ENCODE measurements at places on chromosomes 1 and 21. TPM values are rescaled to one million over a fixed set of nuclear protein-coding genes. Genes with fewer than 3 reads are reported as not detected.

DNA sequence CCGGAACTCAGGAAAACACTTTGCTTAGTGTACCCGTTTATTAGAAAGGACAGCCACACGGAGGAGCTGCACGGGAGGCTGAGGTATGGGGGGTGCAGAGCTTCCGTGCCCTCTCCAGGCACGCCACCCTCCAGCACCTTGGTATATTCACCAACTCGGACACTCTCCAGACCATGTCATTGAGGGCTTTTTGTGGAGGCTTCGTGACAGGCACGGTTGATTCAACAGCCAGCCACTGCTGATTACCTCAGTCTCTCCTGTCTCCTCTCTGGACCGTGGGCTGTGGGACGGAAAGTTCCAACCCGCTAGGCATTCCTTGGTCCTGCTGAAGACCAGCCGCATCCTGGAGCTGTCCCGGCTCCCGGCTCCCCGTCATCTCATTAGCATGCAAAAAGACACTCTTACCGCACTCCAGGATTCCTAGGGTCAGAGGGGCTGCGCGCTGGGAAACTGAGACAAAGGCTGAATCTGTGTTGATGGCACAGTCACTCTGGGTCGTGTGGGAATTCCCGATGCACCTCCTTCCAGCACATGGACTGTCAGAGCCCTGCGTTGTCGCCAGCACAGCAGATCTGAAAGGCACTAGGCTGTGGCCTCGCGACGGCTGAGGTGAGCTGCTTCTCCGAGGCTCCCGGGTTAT lies 65.6 kb downstream of the PRKCZ start:
- DNase-seq = no peak

DNA sequence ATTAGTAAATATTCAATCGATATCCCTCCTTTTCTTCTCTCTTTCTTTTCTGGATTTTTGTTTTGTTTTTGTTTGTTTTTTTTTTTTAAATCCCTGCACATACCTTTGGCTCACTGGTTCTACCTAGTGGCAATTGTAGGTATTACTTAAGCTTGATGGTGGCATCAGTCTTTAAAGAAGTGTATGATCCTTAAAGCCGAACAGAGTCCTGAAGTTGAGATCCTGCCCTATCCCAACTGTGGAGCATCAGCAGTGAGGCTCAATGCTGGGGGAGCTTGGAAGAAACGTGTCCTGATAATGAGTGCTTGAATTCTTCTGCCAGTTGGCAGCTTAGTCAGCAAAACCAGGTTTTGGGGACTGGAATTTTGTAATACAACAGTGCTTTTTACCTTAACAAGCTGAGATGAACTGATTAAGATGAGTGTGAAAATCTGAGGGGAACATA lies 60.8 kb downstream of the FASLG start:
- peak; percentile 57 for DNase-seq

GRCh38 chr1:59638231-59638711 lies 176.5 kb upstream of the HOOK1 start:
- DNase-seq = peak; percentile 80

DNA sequence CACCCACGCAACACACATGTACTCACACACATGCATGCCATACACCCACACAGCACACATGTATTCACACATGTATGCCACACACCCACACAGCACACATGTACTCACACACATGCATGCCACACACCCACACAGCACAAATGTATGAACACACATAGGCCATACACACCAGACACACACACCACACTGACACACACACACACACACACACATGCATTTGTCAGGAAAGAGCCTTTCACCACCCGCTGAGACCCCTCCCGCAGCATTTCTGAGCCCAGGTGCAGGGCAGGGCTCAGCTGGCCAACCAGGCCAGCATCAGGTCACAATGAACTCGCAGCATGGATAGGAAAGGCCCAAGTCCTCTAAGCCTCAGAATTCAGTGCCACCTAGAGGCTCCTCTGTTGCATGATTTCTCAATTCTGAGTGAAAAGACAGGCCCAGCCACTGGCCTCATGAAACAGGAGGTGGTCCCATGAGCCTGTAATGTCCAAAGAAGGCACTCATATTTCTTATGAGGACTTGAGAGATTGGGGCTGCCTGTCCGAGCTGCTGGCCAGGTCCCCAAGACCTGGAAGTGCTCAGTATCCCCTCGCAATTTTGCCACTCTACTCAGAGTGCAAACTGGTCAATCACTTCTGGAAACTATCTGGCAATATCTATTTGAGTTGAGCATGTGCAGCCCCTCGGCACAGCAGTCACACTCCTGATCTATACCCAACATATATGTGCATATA lies 57.3 kb downstream of the PSMG1 start:
- peak; percentile 69 for DNase-seq

ZNF281 gene
- total RNA-seq = 38.0 TPM

DNA sequence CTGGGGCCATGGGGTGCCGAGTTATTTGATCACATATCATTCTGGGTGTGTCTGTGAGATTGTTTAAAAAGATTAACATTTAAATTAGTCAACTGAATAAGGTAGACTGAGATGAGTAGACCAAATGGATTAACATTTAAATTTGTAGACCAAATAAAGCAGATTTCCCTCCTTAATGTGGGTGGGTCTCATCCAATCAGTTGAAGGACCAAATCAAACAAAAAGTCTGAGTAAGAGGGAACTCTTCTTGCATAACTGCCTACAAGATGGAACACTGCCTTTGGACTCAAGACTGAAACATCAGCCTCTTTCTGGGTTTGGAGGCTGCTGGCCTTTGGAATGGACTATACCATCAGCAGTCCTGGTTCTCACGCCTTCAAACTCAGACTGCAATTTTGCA lies 17.0 kb upstream of the SNX7 start:
- DNase-seq = no peak

- no peak for DNase-seq
Observed at GRCh38 chr1:208131621-208132286, 112.4 kb downstream of the PLXNA2 start.

DNA sequence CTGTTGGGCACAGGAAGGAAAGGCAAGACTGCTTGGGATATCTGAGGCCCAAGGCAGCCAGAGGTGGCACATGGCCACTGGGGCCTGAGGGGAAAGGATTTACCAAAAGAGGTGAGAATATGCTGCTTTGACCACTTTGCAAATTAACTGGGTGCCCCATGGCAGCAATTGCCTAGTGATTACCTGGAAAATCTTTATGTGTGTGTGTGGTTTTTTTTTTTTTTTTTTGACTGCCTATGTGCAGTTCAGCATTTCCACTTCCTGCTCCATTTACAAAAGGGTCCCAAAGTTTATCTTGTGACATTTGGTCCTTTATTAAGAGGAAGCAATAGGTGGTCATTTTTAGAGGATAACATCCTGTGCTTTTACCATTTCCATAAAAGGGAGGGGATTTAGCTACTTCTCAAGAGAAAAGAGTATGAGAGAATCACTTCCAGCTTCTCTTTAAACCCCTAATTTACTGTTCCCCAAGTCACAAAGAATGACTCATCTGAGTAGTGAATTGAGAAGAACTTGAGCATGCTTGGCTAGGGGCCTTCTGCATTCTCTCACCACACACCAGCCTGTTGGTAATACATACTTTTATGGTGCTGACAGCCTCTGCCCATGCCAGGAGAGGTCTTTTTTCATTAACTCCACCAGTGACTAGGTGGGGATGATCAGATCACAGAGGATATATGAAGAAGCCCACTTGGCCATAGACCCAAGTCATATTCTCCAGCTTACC lies 52.1 kb downstream of the SYDE2 start:
- DNase-seq = peak; percentile 72

DNA sequence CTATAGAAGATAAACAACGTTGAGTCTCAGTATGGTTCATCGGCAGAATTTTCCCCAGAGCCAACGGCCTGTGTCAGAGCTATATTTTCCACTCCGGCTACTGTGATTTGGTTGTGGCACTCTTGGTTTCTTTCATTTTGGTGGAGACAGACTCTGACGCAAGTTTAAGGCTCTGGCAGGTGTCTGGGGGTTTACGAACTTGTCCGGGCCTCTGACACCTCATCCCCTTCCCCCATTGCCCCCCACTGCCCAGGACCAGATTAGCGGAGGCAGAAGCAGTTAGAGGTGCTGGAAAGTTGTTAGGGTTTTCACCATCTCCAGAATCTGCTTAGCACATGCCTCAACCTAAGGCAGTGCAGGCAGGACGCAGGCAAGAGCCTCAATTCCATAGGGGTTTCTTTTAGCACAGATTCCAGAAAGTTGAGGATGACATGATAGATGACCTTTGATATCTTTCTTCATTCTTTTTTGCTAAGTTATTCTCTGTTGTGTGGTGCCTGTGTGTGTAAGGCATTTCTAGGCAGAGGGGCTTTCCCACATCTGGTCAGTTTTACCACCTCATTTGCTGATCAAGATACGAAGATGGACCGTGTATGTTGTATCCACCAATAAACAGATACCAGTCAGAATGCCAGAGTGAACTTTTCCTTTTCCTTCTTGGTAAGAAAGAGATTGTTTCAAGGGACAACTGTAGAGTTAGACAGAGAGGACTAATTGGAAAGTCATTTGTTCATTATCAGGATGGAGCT lies 18.4 kb upstream of the IL10 start:
- DNase-seq = no peak

GRCh38 chr1:24906760-24907490 lies 23.2 kb downstream of the RUNX3 start:
- DNase-seq = no peak

GRCh38 chr1:176559474-176559873 lies 96.5 kb downstream of the PAPPA2 start:
- DNase-seq = no peak

DPYD gene
- total RNA-seq = 6.8 TPM

USF1 gene
- 80.9 TPM for total RNA-seq

- no peak for DNase-seq
Observed at GRCh38 chr1:233982827-233983518, 78.5 kb downstream of the SLC35F3 start.

- DNase-seq = no peak
Observed at GRCh38 chr1:23148084-23148483, 20.6 kb downstream of the LUZP1 start.

DNA sequence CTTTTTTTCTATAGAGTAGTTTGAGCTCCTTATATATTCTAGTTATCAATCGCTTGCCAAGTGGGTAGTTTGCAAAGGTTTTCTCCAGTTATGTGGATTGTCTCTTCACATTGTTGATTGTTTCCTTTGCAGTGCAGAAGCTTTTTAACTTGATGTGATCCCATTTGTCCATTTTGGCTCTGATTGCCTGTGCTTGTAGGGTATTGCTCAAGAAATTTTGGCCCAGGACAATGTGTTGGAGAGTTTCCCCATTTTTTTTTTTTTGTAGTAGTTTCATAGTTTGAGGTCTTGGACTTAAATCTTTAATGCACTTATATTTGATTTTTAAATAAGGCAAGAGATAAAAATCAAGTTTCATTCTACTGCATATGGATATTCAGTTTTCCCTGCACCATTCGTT lies 774.8 kb upstream of the ADAMTS5 start:
- DNase-seq = no peak

DNA sequence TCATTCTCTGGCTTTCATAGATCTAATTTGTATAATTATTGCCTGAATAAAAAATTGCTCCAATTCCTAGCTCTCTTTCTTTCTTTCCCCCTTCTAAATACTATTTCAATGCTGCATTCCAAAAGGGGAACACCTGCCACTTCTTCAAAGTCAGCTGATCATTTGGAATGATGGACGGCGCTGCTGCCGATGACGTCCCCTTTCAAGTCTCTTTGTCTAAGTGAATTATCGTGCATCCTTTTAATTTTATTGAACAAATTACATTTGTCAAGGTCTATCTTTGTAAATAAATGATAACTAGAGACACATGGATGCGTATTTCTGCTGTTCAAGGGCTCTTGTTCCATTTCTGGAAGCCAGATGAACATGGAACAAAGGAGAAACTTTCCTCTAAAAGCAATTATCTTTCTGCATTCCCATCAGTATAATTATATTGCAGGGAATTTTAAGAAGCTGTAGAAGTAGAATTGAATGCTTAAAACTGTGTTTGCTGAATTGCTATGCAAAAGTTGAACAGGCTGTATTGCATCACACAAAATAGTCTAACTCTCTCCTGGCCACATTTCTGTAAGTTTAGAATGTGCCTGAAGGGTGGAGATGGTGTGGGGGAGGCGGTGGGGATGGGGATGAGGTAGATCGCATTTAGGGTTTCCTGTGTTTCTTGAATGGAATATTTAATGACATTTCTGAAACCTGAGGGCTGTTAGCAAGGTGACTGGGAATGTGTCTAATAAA lies 191.9 kb upstream of the LMO4 start:
- no peak for DNase-seq

CASZ1 gene
- 7.8 TPM for total RNA-seq

SNRNP40 gene
- total RNA-seq = 117 TPM

OR2G2 gene
- not detected for total RNA-seq

SPRR2A gene
- total RNA-seq = not detected

DNA sequence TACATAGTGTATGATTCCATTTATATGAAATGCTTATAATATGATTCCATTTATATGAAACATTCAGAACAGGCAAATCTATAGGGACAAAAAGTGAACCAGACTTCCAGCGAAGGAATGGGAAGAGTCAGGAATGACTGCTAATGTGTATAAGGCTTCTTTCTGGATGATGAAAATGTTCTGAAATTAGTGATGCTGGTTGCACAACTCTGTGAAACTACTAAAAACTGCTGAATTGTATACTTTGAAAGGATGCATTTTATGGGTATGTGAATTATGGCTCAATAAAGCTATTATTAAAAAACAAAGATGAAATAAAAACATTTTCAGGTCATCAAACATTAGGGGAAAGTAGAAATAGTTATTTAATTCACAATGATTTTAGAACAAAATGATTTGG lies 14.1 kb upstream of the IL24 start:
- no peak for DNase-seq

DNA sequence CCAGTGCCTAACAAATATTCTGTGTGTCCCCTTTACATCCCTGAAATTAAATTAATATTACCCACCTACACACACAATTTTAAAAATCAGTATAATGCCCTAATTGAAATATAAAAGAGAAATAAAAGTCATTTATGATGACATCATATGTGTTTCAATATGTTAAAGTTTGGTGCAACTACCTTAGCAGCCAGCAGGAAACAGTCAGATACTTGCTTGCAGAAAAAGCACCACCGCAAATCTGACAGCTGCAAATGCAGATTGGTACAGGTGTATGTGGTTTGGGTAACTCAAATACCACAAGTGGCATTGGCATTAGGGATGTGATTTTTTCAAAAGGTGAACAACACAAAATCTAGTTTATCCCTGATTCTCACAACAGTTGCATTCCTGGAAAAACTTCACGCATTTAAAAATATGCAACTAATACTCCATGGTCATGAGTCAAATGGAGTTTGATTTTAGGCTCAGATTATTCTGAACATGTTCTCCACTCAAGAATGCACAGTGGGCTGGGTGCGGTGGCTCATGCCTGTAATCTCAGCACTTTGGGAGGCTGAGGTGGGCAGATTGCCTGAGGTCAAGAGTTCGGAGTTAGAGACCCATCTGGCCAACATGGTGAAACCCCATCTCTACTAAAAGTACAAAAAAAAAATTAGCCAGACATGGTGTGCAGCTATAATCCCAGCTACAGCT lies 106.3 kb downstream of the EDEM3 start:
- DNase-seq = no peak

DNA sequence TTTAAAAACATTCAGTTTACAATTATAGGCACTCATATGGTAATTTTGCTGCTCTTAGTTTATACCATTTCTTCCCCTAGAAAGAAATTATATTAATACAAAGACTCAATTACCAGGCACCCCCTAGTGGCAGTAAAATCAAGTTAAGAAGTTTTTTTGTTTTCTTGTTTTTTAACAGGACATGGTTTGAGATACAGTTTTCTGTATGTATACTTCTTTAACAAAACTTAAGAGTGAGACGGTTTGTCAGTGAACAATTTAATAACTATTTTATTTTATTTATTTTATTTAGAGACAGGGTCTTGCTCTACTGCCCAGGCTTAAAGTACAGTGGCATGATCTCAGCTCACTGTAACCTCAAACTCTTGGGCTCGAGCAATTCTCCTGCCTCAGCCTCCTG lies 224.6 kb downstream of the FAF1 start:
- peak; percentile 22 for DNase-seq

- DNase-seq = no peak
Observed at GRCh38 chr1:201728731-201729130, 100.2 kb upstream of the IPO9 start.

Measured in renal cortical epithelial cell (primary cell).